ENCODE measurements at places on chromosomes 2 and 18.

- DNase-seq, result peak; percentile 28
These were observed 82.5 kb downstream of the SPRED2 start for GRCh38 chr2:65349863-65350262.

- no peak for DNase-seq
These were observed 152.1 kb downstream of the PXDN start for GRCh38 chr2:1591978-1592907.

- DNase-seq, result no peak
These were observed 376.5 kb upstream of the ACVR2A start for GRCh38 chr2:147468349-147468748.

GRCh38 chr2:52686935-52687334 is 1080.7 kb upstream of the CHAC2 start:
- no peak for DNase-seq

- DNase-seq, result no peak
These were observed 63.5 kb downstream of the RTTN start for GRCh38 chr18:70142001-70142400.

- no peak for DNase-seq
These were observed 23.5 kb downstream of the STEAP3 start for GRCh38 chr2:119246884-119247843.

DNA sequence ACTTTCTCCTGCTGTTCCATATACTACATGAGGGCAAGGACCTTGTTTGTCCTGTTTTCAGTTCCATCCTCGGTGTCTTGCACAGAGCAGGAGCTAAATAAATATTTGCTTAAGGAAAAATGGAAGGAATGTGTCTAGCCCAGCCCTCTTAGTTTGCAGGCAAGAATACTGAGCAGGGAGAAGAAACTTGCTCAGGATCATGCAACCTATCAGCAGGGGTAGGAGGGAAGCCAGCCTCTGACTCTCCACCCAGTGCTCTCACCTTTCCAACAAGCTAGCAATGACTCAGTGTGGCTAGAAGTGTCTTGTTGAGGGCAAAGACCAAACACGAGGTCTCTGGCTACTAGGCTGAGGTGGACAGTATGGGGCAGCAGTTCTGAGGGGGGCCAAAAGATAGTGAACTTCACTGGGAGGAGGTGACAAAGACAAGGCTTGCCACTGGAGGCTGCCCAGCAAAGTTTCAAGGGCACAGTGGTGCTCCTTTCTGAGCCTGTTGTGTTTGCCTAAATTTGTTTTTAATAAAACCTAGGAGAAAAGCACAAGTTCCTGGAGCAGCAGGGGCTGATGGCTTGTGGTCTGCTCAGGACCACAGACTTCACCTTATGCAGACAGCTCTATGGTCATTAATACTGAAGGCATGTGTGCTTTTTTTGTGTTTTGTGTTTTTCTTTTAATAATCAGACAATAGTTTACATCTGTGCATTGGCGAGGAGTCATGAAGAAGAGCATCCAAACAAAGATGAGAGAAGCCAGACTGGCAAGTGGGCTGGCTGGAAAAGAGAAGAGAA is 49.1 kb upstream of the CTAGE1 start:
- no peak for DNase-seq

GRCh38 chr18:63177259-63177658 is 142.3 kb downstream of the BCL2 start:
- no peak for DNase-seq

DNA sequence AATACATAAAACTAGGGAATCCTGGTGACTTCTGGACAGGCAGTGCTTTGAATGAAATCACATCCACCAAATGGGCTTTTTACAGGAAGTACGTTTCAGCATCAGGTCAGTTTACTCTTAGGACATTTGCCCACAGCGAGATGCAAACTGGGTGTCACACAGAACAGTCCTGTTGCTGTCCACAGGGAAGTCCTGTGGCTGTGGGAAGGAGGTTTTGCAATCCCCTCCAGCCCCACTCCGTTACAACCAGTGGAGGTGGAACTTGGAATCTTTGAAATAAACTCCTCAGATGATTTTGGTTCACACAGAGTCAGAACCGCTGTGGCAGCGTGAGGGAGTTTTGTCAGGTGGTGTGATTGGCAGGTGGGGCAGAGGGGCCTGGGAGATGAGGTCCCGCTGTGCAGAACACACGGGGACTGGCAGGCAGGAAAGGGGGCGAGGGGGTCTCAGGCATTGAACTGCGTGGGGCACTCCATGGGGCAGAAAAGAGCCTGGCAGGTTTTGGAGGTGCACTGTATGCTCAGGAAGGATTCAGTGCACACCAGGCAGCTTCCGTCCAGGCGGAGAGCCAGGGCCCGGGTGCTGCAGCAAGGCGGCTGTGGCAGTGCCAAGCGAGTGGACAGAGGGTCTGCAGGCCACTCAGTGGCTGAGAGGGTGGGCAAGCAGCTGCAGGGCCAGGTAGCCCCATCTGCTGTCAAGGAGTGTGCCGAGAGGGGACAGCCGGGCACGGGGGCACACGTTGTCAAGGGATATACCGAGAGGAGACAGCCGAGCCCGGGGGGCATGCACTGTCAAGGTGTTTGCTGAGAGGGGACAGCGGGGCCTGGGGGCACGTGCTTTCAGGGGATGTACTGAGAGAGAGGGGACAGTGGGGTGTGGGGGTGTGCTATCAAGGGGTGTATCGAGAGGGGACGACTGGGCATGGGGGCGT is 148.7 kb downstream of the LDLRAD4 start:
- no peak for DNase-seq

DNA sequence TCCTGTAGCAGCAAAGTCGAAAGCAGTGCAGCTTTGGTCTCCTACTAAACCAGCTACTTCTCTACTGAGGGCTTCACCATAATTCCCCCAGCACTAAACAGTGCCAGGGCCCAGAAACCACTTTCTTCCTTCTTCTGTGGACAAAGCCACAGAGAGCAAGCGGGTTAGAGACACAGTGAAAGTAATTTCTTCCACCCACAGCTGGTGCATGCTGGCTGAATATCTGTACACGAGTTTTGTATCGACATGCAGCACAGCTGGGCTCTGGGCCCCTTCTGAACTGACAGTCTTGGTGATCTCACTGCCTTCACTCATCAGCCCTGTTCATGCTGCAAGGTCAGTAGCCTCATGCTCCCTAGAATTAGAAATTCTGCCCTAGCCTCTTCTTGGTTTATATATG is 74.0 kb upstream of the SULT1C3 start:
- DNase-seq, result peak; percentile 5

GRCh38 chr2:23523373-23524260 is 138.6 kb downstream of the KLHL29 start:
- DNase-seq, result no peak

DNA sequence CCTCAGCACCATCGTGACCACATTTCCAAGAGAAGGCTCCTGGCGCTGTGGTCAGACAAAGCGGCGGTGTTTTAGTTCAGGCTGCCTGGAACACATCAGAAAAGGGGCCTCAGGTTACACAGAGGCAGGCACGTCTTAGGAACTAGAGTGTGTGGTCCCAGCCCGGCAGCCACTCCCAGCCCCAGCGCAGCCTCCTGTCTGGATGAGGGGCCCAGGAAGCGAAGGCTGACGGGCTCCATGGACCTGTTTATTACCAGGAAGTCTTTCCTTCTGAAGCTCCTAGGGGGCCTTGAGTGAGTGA is 10.0 kb upstream of the GPR55 start:
- no peak for DNase-seq

- no peak for DNase-seq
These were observed 80.7 kb downstream of the BCL11A start for GRCh38 chr2:60472663-60473289.

- peak; percentile 3 for DNase-seq
These were observed 144.6 kb upstream of the CAVIN2 start for GRCh38 chr2:191991442-191991841.

GRCh38 chr2:196131384-196131937 is 39.9 kb downstream of the STK17B start:
- peak; percentile 91 for DNase-seq

GRCh38 chr18:10660179-10660884 is 134.5 kb downstream of the NAPG start:
- DNase-seq, result no peak

- no peak for DNase-seq
These were observed 37.9 kb downstream of the RBBP8 start for GRCh38 chr18:22971038-22971437.

DNA sequence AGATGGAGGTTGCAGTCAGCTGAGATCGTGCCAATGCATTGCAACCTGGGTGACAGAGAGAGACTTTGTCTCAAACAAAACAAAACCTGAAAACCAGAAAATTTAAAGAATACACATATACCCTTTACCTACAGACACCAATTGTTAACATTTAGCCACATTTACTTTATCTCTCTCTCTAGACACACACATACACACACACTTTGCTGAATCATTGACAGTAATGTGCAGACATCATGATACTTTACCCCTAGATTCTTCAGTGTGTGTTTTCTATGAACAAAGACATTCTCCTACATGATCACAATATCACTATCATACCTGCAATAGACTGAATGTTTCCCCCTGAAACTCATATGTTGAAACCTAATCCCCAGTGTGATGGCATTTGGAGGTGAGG is 10.2 kb upstream of the CFLAR start:
- no peak for DNase-seq

GRCh38 chr2:79005216-79005615 is 20.3 kb upstream of the REG3G start:
- no peak for DNase-seq

GRCh38 chr2:129297430-129297829 is 682.0 kb upstream of the RAB6C start:
- DNase-seq, result no peak

- no peak for DNase-seq
These were observed 5.1 kb upstream of the COLEC12 start for GRCh38 chr18:505483-506122.

GRCh38 chr18:73201940-73202339 is 334.2 kb upstream of the NETO1 start:
- no peak for DNase-seq

- DNase-seq, result no peak
These were observed 53.8 kb upstream of the SLC5A7 start for GRCh38 chr2:107932488-107932887.

GRCh38 chr2:142983174-142983573 is 105.7 kb downstream of the KYNU start:
- no peak for DNase-seq

GRCh38 chr18:61286867-61287266 is 46.4 kb upstream of the CDH20 start:
- DNase-seq, result no peak

DNA sequence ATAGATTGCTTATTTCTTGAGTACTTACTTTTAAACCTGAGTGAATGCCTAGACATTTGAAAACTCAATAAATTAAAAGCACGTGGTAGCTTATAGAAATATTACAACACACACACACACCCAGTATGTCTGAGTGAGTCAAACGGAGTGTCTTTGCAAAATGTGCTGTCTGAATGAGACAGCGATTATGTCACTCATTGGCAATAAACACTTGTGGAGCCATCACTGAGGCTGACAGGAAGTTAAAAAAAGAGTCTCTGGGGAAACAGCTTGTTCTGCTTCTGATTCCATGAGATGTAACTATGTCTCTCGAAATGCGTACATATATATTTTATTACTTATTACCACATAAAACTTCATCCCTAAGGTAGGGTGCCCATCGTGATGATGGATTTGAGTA is 22.3 kb upstream of the VPS4B start:
- DNase-seq, result no peak

DNA sequence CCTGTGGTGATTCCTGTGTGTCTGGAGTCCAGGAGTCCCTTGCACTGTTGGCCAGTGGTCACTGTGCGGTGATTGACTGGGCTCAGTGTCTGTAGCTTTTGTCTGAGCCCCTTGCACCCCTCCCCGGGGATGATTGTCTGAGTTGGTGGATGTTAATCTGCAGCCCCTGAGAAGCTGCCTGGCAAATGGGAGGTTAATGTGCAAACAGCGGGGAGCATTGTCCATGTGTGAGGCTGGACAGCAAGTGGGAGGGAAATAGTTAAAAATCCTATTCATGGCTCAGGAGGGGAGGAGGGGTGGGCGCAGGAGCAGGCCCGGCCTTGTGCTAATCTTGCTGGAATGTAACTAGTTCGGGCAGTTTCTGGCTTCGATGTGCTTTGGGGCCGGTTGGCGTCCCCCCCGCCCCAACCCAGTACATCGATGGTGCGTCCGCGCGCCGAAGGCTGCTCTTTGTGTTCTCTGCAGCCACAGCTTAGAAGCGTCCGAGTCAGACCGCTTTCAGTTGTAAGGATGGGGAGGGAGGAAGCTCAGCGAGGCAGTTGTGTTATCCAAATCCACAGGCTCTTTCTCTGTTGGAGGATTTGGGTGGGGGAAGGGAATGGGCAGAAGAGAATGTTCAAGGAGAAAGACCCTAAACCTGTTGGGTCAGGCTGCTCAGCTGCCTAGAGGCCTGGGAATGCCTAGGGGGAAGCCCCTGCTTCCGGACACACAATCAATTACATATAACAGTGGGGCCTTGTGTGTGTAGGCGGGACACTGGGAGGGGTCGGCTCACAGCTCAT is 71.8 kb downstream of the TGOLN2 start:
- DNase-seq, result no peak

GRCh38 chr2:27967076-27967475 is 76.5 kb downstream of the BABAM2 start:
- DNase-seq, result no peak

GRCh38 chr2:15425712-15426111 is 135.4 kb downstream of the NBAS start:
- DNase-seq, result no peak

DNA sequence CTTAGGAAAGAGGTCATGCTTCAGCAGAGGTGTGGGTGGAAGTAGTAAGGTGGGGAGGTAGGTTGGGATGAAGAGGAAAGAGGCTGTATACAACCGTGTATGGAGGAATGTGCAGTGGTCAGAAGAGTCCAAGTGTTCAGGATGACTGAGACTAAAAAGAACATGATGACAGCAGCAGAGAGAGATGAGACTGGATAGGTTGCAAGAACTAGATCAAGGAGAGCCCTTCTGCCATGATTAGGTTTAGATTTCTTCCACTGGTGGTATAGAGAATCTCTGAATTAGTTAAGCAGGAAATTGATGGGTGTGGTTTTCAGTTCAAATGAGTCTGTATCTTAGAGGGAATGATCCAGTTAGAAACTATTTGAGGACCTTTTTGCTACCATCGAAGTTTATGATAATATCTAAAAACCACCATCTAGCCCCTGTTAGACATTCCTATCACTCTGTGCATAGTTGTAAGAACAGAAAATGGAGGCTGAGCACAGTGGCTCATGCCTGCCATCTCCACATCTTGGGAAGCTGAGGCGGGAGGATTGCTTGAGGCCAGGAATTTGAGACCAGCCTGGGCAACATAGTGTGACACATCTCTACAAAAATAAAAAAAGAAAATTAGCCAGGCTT is 221.0 kb downstream of the LTBP1 start:
- DNase-seq, result no peak

- DNase-seq, result no peak
These were observed 271.5 kb upstream of the MMADHC start for GRCh38 chr2:149858901-149859634.

- no peak for DNase-seq
These were observed 157.3 kb downstream of the CDCA7 start for GRCh38 chr2:173511942-173512341.

- DNase-seq, result no peak
These were observed 19.0 kb upstream of the DIPK1C start for GRCh38 chr18:74476140-74476539.
